ENCODE measurements at places on chromosomes 4 and X. TPM values are rescaled to one million over a fixed set of nuclear protein-coding genes. Genes with fewer than 3 reads are reported as not detected.

Gene CXCL8
- polyA plus RNA-seq = 65.4 TPM

Gene ATP6AP2
- 203 TPM for polyA plus RNA-seq

Gene AKAP14
- polyA plus RNA-seq = not detected

Gene ARX
- not detected for polyA plus RNA-seq

Gene FAM47E
- polyA plus RNA-seq = 0.28 TPM

Gene ARMCX4
- polyA plus RNA-seq = 0.31 TPM

Gene GYPE
- polyA plus RNA-seq = not detected

Gene GPR143
- 0.62 TPM for polyA plus RNA-seq

Gene CSAG2
- not detected for polyA plus RNA-seq

Gene BEX1
- polyA plus RNA-seq = 2.5 TPM

- no peak for DNase-seq
These were observed 49.7 kb downstream of the HTT start for GRCh38 chr4:3124070-3124767.

GRCh38 chrX:10904220-10904619 is 206.9 kb upstream of the HCCS start:
- no peak for DNase-seq

- no peak for DNase-seq
These were observed 60.5 kb upstream of the ENPEP start for GRCh38 chr4:110415478-110415877.

DNA sequence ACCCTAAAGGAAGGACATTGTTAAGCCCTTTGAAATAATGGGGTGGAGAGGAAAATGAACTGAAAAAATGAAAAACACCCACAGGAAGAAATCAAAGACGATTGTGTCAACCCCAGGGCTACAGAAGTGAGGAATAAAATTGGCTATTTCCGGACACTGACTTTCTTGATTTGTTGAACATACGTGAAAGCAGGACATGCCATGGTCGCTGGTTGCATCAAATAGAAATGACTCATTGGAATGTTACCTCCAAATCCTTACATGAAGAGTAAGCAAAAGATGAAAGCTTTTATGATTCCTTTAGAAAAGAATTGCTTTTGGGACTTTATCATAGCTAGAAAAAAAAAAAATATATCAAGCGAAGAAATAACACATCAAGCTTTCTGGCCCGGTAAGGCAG is 75.3 kb downstream of the DCUN1D4 start:
- DNase-seq = no peak

DNA sequence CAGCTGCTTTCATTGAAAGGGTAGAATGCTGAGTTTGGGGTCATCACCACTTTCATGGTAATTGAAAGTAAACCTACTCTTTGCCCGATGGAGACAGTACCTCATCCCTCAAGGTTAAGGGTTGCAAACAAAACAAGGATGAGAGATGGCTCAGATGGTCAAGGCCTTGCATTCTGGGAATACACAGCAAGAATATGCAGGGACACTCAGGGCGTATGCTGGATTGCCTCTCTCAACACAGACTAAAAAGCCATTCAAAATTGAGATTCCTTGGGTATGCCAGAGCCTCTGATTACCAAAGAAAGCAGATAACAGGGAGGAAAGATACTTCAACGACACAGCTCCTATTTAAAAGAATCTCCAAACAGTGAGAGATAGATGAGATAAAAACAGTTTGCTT is 310.4 kb downstream of the ARAP2 start:
- DNase-seq = no peak

- no peak for DNase-seq
These were observed 13.1 kb downstream of the ACSL1 start for GRCh38 chr4:184812651-184813181.

- DNase-seq = no peak
These were observed 26.8 kb upstream of the UGT2B4 start for GRCh38 chr4:69522554-69522953.

DNA sequence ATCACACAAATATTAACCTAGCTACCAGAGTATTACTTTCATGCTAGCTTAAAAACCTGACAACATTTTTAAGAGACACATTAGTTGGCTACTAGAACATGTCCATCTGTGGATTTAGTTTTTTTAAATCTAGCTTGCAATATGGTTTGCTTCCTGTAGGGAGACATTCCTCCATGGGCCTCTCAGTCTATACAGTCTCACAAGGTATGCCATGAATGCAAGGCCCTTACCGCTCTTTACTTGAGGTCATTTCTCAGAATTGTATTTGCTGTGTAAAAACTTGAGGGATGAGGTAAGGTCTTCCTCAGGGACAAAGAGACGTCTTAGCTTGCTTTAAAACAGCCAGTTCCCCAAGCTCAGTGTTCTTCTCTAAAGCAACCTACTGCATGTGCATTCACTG is 26.9 kb downstream of the UBA6 start:
- no peak for DNase-seq

DNA sequence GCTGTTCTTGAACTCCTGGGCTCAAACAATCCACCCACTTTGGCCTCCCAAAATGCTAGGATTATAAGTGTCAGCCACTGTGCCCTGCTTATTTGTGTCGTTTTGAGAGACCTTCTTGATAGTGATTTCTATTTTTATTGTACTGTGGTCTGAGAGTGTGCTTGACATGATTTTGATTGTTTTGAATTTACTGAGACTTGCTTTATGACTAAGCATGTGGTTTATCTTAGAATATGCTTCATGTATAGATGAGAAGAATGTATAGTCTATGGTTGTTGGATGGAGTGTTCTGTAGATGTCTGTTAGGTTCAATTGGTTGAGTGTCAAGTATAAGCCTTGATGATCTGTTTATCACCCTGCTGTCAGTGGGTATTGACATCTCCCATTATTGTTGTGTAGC is 789.3 kb downstream of the IL1RAPL1 start:
- no peak for DNase-seq

GRCh38 chr4:880684-881405 is 51.3 kb downstream of the GAK start:
- DNase-seq = no peak

DNA sequence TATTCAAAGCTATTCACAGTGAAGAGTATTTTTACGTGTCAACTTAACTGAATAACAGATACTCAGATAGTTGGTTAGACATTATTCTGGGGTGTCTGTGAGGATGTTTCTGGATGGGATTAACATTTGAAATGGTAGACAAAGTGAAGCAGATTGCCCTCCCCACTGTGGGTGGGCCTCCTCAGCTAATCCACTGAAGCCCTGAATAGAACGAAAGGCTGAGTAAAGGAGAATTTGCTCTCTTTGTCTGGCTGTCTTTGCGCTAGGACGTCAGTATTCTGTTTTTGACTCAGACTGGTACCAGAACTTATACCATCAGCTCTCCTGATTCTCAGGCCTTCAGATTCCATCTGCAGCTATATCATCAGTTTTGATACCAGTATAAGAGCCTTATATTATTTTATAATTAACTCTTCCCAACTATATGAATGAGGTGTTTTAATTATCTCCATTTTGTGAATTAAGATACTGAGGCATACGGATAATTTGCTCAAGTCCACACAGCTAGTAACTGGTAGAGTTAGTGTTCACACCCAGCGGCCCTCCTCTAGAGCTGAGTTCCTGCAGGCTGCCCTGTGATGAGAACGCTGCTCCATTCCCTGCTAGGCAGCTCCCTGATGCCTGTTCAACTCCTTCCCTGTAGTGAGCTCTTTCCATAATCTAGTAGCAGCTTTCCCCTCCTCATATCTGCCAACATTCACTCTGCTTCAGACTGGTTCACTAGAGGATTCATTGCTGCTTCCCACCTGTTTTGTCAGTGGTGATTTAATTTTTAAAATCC is 87.5 kb downstream of the RBM46 start:
- DNase-seq = no peak

GRCh38 chr4:34649716-34650115 is 1594.6 kb downstream of the ARAP2 start:
- DNase-seq = no peak

- DNase-seq = no peak
These were observed 134.2 kb downstream of the CAMK2D start for GRCh38 chr4:113627321-113627720.

DNA sequence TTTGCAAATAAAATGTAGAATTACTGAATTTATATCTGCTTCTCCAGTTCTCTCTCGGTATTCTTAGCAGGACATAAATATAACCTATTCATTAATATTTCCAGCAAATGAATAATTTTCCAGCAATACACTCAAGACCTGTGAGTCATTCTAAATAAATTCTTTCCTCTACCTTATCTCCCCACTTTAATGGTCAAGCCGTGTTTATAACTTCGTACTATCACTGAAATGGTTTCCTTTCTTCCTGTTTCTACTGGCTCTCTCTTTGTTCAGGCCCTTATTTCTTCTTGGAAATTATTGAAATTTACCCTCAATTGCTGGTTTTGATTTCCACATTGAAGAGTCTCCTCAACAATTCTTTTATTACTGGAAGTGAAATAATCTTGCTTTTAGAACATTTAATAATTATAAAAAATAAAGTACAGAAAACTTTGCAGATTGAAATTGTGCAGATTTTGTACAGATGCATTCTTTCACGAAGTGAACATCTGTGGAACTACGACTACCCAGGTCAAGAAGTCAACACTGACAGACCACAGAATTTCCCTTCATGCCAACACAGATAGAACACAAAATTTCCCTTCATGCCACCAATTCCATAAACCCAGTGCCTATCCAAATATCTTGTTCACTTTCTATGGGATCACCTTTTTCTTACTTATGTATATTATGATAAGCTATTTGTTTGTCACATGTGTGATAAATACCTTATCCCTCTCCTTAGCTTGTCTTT is 205.7 kb downstream of the FAT4 start:
- DNase-seq = no peak

- DNase-seq = no peak
These were observed 37.2 kb upstream of the BDH2 start for GRCh38 chr4:103136671-103137445.

GRCh38 chr4:79445371-79445781 is 37.3 kb upstream of the GK2 start:
- no peak for DNase-seq

DNA sequence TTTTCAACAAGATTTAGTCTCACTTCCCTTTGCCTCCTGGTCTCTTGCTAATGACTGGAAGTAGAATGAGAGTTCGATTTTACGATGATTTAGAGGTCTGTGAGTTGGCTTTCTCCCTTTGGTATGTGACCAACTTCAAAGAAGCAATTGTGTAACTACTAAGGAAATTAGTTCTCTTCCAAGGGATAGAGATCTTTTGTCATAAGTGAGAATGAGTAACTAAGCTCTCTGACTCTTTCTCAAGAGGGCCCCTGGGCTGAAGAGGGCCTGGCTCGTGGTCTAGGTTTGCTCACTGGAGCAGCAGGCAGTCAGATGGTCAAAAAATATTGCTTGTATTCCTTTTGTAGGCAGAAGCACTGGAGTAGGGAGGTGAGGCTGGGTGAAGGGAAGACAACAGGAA is 176.3 kb downstream of the ENOX2 start:
- DNase-seq = no peak

DNA sequence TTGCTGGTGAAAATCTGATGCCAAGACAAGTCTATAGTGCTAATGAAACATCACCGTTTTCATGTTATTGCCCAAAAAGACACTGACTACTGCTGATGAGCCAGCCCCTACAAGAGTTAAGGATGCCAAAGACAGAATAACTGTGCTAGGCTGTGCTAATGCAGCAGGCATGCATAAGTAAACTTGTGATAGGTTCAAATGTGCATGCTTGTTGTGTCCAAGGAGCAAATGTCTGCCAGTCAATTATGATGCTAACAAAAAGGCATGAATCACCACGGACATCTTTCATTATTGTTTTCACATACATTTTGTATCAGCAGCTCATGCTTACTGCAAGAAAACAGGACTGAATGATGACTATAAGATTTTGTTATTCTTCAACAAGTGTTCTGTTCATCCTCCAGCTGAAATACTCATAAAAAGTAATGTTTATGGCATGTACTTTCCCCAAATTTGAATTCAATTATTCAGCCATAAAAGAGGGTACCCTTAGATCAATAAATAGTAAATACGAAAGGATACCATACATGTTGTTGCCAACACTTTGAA is 306.9 kb upstream of the ARSJ start:
- no peak for DNase-seq

- DNase-seq = no peak
These were observed 182.5 kb downstream of the RASL11B start for GRCh38 chr4:53044651-53044960.

GRCh38 chrX:103538728-103539127 is 19.4 kb upstream of the RAB40A start:
- DNase-seq = peak; percentile 17

DNA sequence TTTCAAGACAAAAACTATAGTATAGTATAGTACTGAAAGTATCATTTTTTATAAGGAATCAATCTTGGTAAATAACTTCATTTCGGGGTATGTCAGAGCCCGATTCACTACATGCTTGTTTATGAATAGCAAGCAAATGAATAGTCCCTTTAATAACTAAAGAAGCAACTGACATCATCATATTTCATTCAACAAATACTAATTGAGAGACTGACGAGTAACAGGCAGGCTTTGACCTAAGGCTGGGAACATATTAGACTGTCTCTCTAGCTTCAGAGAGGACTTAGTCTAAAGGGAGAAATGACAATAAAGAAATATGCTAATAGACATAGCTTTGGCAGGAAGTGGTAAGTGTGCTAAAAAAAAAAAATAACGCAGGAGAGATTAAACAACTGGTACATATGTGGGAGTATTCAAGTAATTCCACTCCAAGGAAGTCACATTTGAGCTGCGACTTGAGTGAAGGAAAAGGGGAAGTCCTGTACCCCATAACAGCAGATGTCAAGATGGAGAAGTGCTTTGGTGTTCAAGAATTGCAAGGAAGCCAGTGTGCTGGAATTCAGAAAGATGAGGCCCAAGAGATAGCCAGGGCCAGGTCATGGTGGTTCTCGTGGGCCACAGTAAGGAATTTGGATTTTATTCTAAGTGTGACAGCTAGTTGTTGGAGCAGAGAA is 284.9 kb downstream of the FBXO8 start:
- no peak for DNase-seq

- DNase-seq = no peak
These were observed 560.5 kb upstream of the PABPC4L start for GRCh38 chr4:134762053-134762452.

GRCh38 chr4:163505374-163505773 is 10.9 kb downstream of the TMA16 start:
- no peak for DNase-seq

DNA sequence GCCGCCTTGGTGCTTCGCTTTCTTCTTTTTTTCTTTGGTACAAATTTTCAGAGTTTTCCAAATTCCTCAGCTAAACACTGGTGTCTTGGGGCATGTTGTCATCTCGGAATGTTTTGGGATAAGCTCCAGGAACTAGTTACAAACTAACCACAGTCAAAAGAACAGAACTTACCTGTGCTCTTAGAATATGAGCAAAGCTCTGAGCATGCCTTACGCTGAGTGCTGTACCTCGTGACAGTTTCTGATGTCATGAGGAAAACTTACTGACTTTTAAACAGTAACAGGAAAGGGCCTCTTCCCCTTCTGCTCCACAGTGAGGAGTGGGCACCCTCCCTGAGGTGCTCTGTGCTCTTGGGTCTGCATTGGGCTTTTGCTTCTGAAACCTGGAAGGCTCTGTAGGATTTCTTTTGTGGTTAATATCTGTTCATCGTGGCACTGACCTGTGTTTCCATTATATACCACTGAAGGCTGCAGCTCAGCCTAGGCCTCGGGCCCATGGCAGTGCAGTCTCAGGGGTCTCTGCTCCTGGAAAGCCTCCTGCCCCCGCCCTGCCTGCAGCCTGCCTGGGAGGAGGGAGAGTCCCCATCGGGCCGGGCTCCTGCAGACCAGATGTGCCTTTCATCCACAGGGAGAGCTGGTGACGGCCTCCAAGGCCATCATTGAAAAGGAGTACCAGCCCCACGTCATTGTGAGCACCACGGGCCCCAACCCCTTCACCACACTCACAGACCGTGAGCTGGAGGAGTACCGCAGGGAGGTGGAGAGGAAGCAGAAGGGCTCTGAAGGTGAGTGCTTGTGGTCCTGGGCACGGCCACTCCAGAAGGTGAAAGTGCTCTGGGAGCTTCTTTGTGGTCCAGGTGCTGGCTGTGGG is 48.7 kb downstream of the NOP14 start:
- no peak for DNase-seq
